ENCODE measurements at places on chromosomes 6 and 20. TPM values are rescaled to one million over a fixed set of nuclear protein-coding genes. Genes with fewer than 3 reads are reported as not detected.

- no peak for DNase-seq
Observed at GRCh38 chr6:149990212-149990660, 26.5 kb downstream of the ULBP1 start.

DNA sequence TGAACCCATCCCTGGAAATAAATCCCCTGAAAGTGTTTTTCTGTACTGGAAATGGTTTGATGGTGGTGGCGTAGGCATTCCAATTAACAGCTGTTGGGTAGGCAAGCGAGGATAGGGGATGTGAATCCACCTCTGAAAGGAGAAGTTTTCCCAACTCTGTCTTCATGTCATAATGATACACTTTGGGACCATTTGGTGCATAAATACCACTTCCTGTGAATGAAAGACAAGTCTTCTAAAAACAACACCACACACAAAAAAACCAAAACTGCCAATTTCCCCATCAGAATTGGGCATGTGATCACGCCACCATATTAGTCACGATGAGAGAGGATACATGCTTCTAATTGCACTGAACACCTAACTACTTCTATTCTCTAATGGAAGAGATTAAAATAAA, 6.4 kb downstream of the VNN2 start:
- DNase-seq: no peak

DNA sequence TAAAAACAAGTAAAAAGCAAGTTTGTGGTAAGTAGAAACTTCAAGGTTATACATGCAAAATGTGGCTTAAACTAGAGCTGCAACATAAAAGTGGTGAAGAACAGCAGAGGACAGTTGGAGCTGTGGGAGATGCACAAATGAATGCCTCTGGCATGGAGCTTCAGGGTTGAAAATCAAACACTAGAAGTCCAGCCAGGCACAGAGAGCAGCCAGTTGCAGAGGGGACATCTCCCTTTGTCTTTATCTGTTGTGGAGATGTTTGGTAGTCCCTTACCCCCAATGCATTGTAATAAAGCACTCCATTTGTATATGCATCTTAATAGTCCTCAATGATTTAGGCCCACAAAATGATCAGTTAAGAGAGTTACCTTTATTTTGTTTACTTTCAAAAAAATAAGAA, 73.1 kb upstream of the C20orf144 start:
- DNase-seq: no peak

- DNase-seq: no peak
Observed at GRCh38 chr20:16541226-16541625, 32.0 kb downstream of the KIF16B start.

DNA sequence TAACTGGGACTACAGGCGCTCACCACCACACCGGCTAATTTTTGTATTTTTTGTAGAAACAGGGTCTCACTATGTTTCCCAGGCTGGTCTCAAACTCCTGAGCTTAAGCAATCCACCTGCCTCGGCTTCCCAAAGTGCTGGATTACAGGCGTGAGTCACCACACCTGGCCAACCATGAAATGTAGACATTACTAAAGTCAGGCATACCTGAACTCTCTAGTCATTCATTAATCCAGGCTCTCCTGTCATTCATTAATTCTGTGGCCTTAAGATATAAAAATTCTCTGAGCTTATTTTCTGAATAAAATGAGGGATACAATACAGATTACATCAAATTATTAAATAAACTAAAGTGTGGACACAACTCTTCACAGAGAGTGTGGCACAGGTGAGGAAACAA, 159.7 kb downstream of the GMDS start:
- DNase-seq: no peak

- no peak for DNase-seq
Observed at GRCh38 chr6:41502917-41503671, 43.1 kb upstream of the FOXP4 start.

Gene GPX5
- total RNA-seq: not detected

Gene DDO
- not detected for total RNA-seq

GRCh38 chr20:41138475-41139226, 1.3 kb downstream of the PLCG1 start:
- peak; percentile 56 for DNase-seq

- DNase-seq: no peak
Observed at GRCh38 chr20:58498470-58499068, 16.6 kb downstream of the APCDD1L start.
